ENCODE measurements at places on chromosomes 4 and X.
A peak's percentile ranks its signal among the peaks of the same experiment; 100 is the strongest.

DNA sequence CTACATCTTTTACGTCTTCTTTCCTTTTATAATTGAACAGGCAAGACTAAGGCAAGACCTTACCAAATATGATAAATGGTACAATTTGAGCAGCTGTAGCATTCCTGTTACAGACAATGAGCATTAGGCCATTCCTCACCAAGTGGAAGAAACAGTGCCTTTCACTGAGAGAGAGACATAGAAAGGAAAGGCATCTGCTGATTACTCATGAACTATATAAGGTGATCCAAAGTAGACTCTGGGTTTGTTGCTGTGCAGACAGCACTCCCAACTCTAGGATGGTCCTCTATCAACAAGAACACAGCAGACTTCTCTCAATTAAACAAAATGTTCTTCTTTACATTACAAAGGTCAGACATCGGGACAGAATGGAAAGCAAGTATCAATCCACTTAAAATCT lies 91.9 kb downstream of the FAM13A start:
- DNase-seq: no peak

DNA sequence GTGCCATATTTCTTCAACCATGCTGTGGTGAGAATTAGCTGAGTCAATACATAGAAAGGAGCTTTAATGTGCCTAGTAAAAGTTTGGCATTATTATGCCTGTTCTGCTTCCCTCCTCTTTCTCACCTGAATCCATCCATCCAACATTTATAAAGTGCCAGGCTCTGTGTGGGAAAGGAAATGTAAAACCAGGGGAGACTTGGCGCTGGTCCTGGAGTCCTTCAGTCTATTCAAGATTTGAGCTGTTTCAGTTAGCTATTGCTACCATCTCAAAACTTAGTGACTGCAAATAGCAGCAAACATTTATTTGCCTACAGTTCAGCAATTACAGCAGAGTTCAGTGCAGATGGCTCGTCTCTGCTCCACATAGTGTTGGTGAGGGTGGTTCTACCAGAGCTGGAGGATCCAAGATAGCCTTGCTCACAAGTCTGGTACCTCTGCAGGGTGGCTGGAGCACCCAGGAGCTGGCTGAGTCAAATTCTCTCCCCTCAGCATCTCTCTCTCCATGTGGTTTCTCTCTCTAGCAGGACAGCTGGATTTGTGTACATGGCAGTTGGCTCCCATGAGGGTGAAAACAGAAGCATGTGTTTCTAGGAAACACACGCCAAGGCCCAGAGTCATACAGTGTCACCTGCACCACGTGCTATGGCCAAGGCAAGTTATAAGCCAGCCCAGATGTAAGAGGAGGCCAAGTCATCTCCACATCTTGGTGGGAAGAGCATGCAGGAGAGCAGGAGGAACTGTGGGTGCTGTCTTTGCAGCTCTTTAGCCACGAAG lies 77.3 kb downstream of the FHDC1 start:
- no peak for DNase-seq

GRCh38 chrX:40209951-40210617 lies 112.3 kb upstream of the BCOR start:
- DNase-seq: no peak

DNA sequence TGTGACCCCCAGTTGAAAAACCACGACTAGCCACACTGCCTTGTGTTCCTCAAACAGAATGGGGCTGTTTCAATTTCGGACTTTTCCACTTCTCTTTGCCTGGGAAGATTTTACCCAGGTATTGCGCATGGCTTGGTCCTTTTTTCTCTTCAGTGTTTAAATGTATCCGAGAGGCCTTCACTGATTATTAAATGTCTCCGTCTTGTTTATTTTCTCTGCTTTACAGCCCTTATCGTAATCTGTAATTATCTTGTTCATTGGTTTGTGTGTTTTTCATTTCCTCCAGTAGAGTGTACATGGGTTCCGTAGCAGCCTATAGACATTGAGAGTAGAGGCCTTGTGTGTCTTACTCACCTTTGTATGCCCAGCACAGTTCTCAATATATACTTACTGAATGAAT lies 2.4 kb downstream of the MOSPD2 start:
- no peak for DNase-seq

- DNase-seq: no peak
Measured at GRCh38 chr4:55768291-55768690, 51.3 kb upstream of the EXOC1L start.

DNA sequence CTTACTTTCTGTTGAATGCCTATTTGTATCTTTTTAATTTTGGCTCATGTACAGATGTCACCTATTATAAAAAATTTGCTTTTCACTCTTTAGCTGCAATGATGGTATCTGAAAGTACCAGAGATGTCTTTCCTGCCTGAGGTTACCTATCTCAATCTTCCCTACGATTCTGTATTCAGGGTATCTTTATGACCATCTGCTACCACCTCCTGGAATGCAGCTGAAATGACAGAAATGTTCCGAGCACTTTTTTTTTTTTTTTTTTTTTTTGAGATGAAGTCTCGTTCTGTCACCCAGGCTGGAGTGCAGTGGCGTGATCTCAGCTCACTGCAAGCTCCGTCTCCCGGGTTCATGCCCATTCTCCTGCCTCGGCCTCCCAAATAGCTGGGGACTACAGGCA lies 136.4 kb downstream of the REPS2 start:
- DNase-seq: peak; percentile 23

DNA sequence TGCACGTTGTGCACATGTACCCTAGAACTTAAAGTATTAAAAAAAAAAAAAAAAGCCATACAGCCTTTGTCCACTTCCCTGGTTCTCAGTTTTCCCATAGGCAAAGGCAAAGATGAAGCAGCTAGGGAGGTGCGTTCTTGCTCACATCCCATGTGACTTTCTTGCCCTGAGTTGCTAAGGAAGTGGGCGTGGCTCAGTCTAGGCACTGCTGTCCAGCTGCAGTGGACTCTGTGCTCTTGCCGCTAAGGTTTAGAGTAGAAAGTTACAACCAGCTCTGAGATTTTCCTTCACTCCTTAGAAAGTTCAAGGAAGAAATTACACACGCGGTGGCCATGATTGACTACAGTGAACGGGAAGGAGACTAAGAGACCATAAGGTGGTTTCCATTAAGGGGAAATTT lies 144.7 kb downstream of the NAA11 start:
- no peak for DNase-seq

GRCh38 chr4:108941904-108942430 lies 179.1 kb upstream of the ETNPPL start:
- DNase-seq: no peak

DNA sequence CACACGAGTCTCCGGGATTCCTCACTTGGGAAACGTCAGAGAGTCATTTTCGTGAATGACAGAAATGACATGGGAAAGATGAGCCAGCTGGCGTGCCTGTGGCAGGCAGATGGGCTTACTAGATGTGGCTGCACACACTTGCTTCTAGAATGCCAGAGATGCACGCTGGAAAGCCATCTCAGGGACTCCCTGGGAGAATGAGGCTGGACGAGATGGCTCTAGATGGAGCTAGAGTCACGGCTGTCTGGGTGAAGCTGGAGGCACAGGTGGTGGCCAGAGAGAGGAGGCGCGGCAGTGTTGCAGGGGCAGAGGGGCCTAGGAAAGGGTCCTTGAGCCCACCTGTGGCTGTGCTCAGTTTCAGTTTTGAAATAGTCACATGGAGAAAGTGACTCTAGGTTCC lies 26.0 kb downstream of the TKTL1 start:
- DNase-seq: peak; percentile 33

DNA sequence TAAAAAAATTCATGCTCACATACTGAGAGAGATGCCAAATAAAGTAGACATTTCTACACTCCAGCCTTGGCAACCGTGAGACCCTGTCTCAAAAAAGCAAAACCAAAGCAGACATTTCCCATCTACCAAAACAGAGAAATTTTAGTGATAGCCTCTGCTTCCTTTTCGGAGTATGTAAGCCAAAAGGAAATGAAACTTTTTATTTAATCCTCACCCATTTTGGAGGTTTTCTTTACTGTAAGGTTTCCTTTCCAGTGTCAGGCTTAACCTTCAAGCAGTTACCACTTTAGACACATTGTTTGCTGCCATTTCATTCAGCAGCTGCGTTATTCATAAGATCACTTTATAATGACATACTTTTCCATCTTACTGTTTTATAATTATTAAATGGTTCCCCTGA lies 15.9 kb downstream of the ADD1 start:
- DNase-seq: no peak

GRCh38 chrX:40097141-40097503 lies 636 bp downstream of the BCOR start:
- no peak for DNase-seq

DNA sequence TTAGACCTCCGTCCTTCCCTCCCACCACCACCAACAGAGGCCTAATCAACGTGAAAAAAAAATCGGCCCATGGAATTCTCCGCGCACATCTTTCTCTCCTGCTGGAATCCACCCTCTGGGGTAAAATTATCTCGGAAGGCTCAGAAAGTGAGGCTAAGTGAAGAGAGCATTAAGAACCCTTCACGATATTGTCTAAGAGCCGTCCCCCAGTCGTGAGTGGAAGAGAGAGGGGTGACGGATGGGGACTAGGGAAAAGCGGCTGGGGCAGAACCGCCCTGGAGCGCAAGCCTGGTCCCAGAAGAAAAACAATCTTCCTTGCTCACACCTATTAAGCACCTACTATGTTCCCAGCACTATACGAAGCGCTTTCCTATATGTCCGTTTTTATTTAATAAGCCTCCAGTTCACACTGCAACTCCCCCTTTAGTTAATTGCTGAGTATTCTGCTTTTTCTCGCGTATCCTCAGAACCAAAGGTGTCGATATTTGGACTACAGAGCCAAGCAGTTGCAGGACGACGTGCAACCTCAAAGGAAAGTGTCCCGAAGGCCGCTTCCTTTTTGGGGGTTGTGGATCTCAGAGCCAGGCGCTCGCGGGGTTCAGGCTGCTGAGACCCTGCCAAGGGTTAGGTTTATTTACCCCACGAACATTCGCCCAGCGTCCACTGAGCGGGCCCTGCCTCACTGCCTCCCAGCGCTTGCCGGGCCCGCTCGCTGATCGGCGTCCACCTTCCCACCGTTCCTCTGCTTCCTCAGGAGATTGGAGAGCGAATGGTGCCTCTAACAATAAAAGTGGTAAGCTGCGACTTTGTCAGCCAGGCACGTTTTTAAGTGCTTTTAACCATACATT lies 889 bp downstream of the MGARP start:
- DNase-seq: no peak

DNA sequence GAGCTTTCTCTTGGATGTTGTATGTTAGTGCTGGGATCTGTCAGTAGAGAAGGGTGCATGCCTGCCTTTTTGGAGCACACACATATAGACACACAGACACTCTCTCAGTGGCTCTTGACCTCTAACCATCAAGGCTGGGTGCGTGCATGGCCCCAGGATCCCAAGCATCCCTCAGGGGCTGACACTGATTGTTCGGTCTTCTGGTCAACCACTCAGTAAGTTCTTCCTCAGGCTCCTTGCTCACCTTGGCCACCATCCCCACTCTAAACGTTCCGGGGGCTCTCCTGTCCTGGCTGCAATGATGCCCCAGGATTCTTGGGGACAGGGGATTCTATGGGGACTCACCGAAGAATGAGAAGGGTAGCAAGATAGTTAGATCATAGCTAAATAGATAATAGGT lies 179.6 kb downstream of the SHOX start:
- no peak for DNase-seq

DNA sequence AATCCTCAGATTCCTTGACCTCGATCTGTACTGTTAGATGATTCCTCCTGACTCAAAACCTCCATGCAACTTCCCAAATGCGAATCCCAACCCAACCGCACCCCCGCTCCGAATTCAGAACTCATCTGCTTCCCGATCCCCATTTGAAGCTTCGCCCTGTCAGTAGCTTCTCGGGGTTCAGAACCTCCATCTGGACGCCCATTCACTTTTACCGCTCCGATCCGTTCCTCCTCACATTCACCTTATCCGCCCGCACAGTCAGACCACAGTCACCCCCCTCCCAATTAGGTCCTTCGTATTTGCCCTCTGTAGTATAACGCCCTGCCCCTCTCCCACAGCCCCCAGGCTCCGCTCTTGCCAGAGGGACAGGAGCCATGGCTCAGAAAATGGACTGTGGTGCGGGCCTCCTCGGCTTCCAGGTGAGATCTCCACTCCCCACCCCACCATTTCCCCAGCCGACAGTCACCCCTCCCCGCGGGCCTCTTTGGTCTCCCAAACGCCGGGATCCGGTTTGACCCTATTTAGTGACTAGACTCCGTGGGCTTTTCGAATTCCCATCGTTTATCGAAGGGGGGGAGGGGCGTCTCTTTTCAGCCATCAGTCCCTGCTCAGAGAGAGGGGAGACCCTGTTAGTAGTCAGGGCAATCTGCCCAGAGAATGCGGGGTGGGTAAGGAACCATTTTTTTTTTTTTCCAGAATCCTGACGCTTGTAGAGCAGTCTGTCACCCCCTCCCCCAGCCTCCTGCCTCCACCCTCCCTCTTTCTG lies 691 bp downstream of the MAGED1 start:
- DNase-seq: peak; percentile 29

DNA sequence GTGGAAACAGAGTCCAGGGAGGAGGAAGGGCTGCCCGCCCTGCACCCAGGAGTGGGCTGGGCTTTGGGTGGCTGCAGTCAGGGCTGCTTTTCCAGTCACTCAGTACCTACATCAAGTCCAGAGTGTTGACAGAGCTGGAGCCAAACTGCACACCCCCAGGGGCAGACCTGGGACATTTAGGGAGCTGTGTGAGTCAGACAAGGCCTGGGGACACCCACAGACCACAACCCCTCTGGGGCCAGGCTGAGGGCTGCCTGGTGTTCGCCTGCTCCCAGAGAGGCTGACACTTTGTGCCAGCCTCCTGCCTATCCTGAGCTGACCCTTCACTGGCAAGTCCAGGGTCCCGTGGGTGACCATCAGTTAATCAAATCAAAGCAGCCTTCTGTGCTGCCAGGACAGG lies 240.0 kb downstream of the BCOR start:
- DNase-seq: no peak

DNA sequence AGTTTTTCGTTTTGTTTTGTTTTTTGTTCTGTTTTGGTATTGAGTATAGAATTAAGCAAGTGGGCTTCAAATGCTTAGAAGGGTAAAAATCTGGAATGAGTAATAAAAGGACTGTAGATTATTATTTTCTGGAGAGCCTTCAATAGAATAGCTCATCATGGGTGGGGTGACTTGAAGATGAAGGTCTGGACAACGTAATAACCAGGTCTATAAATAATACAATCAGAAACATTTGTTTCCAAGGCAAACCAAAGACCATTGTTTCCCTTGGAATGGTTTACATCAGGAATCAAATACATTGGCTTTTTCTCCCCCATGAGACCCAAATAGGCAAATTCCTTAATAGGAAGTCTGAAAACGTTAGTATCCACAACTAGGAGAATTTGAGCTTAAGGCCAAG lies 721.6 kb downstream of the RPA4 start:
- DNase-seq: no peak

DNA sequence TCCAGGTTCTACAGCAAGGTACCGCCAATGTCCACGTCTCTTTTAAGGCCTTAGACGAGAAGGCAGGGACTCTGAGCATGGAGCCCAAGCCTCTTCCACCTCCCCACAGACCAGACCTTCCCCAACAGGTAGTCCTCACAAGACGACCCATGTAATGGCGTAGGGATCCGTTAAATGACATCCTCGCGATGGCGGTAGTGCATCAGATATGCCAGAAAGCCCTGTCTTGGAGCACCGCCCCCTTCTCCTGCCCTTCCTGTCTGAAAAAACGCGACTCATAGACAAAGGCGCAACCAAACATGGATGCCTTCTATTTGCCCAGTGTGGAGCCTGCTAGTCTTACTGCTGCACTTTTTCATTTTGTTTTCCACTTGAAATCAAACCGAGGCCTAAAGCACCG lies 185.4 kb downstream of the OR13H1 start:
- no peak for DNase-seq
